ENCODE measurements at places on chromosomes 4 and X. TPM values are rescaled to one million over a fixed set of nuclear protein-coding genes. Genes with fewer than 3 reads are reported as not detected.

UCP1 gene
- total RNA-seq = not detected

GAR1 gene
- total RNA-seq = 17.6 TPM

RHOXF1 gene
- total RNA-seq = not detected

STPG2 gene
- 0.20 TPM for total RNA-seq

ADGRL3 gene
- 4.1 TPM for total RNA-seq

FABP2 gene
- not detected for total RNA-seq

DCAF4L1 gene
- 0.08 TPM for total RNA-seq

CT83 gene
- total RNA-seq = not detected

APLN gene
- 0.28 TPM for total RNA-seq

STATH gene
- total RNA-seq = not detected

CFAP299 gene
- total RNA-seq = not detected

DDIT4L gene
- 0.56 TPM for total RNA-seq

PLP2 gene
- 359 TPM for total RNA-seq

SSX4B gene
- total RNA-seq = not detected

MID2 gene
- total RNA-seq = 17.8 TPM

NWD2 gene
- total RNA-seq = 0.08 TPM

SPANXC gene
- total RNA-seq = not detected

PDGFRA gene
- 11.6 TPM for total RNA-seq

GLRA2 gene
- not detected for total RNA-seq

F8A1 gene
- total RNA-seq = 19.6 TPM

IL3RA gene
- total RNA-seq = 1.2 TPM

BRS3 gene
- total RNA-seq = not detected

SRPX gene
- 6.8 TPM for total RNA-seq

CDKN2AIP gene
- total RNA-seq = 17.8 TPM

EFNB1 gene
- total RNA-seq = 35.3 TPM

GLUD2 gene
- total RNA-seq = 0.52 TPM

USP51 gene
- total RNA-seq = 0.40 TPM

PDHA1 gene
- 110 TPM for total RNA-seq

TCEAL7 gene
- 0.16 TPM for total RNA-seq

UGT2A3 gene
- not detected for total RNA-seq

SPANXA1 gene
- not detected for total RNA-seq

CENPVL2 gene
- total RNA-seq = not detected

PABPC1L2B gene
- not detected for total RNA-seq

CFAP99 gene
- 0.28 TPM for total RNA-seq

KLHL4 gene
- 0.08 TPM for total RNA-seq

DIPK2B gene
- total RNA-seq = 2.9 TPM

ZFYVE28 gene
- 5.3 TPM for total RNA-seq

BBS7 gene
- total RNA-seq = 8.6 TPM

NRK gene
- total RNA-seq = not detected

All from esophagus mucosa (tissue), 1 donor.